Immature natural killer cell (primary cell): ENCODE measurements at places on chromosomes 7 and 10. TPM values are rescaled to one million over a fixed set of nuclear protein-coding genes. Genes with fewer than 3 reads are reported as not detected.

FRAT1 gene
- 15.2 TPM for polyA plus RNA-seq

DNA sequence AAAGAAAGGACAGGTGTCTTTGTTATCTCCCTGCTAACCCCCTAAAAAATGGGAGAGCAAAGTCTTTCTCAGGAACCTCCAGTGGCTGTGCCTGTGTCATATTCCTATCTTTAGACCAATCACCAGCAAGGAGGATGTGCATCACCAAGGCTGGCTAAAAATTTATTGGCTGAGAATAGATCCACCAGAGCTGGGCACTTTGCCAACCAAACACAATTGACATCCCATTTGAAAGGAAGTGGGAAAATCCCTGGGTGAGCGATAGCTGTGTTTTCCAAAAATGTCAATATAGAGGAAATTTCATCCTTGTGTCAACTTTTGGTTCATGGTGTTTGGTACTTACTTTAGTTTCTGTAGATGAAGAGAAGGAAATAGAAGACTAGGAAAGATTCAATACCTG lies 13.1 kb upstream of the GPR141 start:
- H3K4me1 ChIP-seq: peaks cover 57% of the 10 kb centered on the region
- no peak overlapping the region for H3K4me3 ChIP-seq
- peaks cover 4% of the 10 kb centered on the region for H3K36me3 ChIP-seq
- no peak overlapping the region for H3K27ac ChIP-seq

DNA sequence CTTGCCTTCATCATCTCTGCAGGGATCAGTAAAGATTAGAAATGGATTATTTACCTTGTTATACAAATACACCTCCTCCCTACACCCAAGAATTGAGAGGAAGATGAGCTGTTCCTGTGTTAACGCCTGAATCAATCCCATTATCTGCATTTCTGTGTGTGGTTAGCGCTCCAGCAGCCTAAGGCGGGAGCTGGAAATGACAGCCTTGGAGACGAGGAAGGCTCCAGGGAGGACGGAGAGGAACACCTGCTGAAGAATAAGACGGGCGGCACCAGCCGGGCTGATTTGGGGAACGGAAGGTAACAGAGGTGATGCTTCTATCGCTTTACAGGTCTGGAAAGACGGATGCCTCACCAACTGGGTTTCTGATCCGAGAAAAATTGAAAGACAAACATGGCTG lies 34.2 kb upstream of the DDC start:
- DNase-seq: no peak
- no peaks in the 10 kb centered on the region for H3K36me3 ChIP-seq
- no peak overlapping the region for H3K27ac ChIP-seq

- peak within 1 kb of the TSS; percentile 98 for H3K27ac ChIP-seq
- peak; percentile 78 for DNase-seq
- H3K27me3 ChIP-seq: peaks cover 4% of the 10 kb centered on the region
- H3K36me3 ChIP-seq: no peaks in the 10 kb centered on the region
Observed at GRCh38 chr10:88879534-88880281, at the start of gene STAMBPL1. TSS of gene STAMBPL1 (plus strand) at chr10:88880245. CDS start at chr10:88901709, 21,464 bp downstream.

DNA sequence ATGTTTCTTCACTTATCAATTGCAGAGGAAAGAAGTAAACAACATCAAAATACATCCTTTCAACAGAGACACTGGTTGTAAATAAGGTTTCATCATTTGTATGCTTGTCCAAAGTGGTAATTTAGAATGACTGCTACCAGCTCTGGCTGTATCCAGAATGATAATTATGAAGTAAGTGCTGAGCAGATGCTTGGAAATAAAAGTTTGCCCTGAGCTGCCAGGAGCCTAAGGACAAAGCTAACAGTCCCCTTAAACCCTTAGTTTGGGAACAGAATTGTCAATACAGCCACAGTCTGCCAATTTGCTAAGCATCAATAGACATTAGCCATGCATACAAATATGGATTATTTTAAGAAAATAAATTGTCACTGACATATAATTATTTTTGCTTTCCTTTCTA lies 147.0 kb upstream of the SLC13A1 start:
- H3K27ac ChIP-seq: no peak overlapping the region
- no peaks in the 10 kb centered on the region for H3K36me3 ChIP-seq
- no peaks in the 10 kb centered on the region for H3K27me3 ChIP-seq
- no peak overlapping the region for H3K4me3 ChIP-seq

FFAR4 gene
- not detected for polyA plus RNA-seq

MACC1 gene
- polyA plus RNA-seq: not detected

CPVL gene
- polyA plus RNA-seq: 4.3 TPM

- no peaks in the 10 kb centered on the region for H3K4me1 ChIP-seq
- no peak overlapping the region for H3K4me3 ChIP-seq
- H3K27me3 ChIP-seq: peaks cover 3% of the 10 kb centered on the region
- H3K27ac ChIP-seq: no peak overlapping the region
- H3K36me3 ChIP-seq: no peaks in the 10 kb centered on the region
- no peak for DNase-seq
Observed at GRCh38 chr7:18721429-18721828, 225.9 kb downstream of the HDAC9 start.

EMX2 gene
- not detected for polyA plus RNA-seq

DNA sequence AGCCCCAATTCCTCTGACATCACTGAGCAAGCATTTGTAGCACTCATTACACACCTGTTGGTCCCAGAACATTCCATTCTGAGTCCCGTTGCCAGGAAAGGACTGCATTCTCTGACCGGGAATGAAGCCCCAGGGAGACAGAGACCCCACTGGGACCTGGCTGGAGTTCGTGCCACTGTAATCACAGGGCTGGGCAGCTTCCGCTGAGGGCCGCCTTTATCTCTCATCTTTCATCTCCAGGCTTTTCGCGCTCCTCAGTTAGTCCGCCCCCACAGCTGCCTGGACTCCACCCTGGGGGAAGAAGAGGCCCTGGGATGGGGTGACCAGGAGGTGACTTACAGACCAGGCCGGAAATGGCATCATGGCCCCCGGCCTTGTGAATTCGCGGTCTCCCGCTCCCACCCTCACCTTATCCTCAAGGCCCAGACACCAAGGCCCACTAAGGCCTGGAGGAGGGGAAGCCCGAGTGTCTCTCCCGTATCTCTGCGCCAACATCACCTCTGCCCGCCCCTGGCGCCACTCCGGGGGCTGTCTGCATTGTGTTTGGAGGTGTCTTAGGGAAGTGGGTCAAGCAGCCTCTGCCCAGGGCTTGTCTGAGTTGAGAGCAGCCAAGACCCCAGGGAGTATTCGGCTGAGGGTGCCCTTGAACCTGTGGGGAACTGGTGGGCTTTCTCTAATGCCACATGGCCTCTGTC lies 75.4 kb downstream of the PROSER2 start:
- H3K4me3 ChIP-seq: no peak overlapping the region
- no peaks in the 10 kb centered on the region for H3K36me3 ChIP-seq
- no peaks in the 10 kb centered on the region for H3K4me1 ChIP-seq
- H3K27ac ChIP-seq: no peak overlapping the region

- peaks cover 14% of the 10 kb centered on the region for H3K36me3 ChIP-seq
- no peaks in the 10 kb centered on the region for H3K27me3 ChIP-seq
- peak; percentile 46 for DNase-seq
- peaks cover 95% of the 10 kb centered on the region for H3K4me1 ChIP-seq
Observed at GRCh38 chr7:139767561-139767982, 10.2 kb downstream of the HIPK2 start.

DNA sequence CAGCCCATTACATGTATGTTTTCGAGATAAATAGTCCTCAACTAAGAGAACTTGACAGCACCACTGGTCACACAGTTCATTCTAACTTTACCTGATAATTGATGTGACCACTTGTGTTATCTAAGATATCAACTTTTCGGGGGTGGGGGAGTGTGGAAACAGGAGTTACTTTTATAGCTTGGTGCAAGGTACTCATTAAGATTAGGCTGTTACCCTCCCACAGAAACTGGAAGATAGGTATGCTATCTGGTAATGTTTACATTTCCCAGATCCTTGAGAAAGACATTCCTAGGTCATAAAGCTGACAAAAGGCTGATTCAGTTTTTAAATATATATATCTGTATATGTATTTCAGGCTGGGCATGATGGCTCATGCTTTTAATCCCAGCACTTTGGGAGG lies 11.1 kb downstream of the ERVW-1 start:
- no peaks in the 10 kb centered on the region for H3K4me1 ChIP-seq
- no peak for DNase-seq
- H3K4me3 ChIP-seq: no peak overlapping the region
- H3K27ac ChIP-seq: no peak overlapping the region
- H3K27me3 ChIP-seq: no peaks in the 10 kb centered on the region

DNA sequence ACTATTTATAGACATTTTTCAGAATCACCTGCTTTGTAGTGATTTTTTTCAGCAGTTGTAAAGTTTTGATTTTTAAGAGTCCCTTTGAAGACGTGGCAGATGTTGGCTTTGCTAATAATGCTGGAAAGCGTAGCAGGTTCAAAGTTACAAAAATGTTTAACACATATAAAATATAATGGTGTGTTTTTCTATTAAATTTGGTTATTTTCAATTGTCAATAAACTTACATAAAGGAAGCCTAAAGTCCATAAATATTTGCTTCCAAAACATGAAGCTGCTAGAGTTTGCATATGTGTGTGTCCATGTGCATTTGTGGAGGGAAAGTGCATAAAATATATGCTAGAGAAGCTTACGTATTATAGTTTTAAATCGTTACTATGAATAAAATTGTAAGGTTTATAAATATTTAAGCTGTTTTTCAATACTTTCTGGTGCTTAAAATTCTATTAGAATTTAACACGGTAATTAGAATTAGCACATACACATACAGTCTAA lies 3.7 kb downstream of the MEOX2 start:
- H3K27me3 ChIP-seq: peaks cover 16% of the 10 kb centered on the region
- H3K4me1 ChIP-seq: no peaks in the 10 kb centered on the region
- H3K4me3 ChIP-seq: no peak overlapping the region
- DNase-seq: no peak

GRCh38 chr7:143396625-143397556 lies 11.8 kb downstream of the EPHA1 start:
- H3K36me3 ChIP-seq: peaks cover 4% of the 10 kb centered on the region
- DNase-seq: no peak
- no peak overlapping the region for H3K4me3 ChIP-seq
- H3K4me1 ChIP-seq: peaks cover 14% of the 10 kb centered on the region
- peak overlapping the region; percentile 35 for H3K27ac ChIP-seq

CYP2C9 gene
- not detected for polyA plus RNA-seq

MLXIPL gene
- polyA plus RNA-seq: not detected

NPFFR1 gene
- polyA plus RNA-seq: not detected

GRCh38 chr7:18756378-18757050 lies 261.0 kb downstream of the HDAC9 start:
- H3K27me3 ChIP-seq: no peaks in the 10 kb centered on the region
- no peaks in the 10 kb centered on the region for H3K4me1 ChIP-seq
- no peak overlapping the region for H3K27ac ChIP-seq
- H3K4me3 ChIP-seq: no peak overlapping the region
- DNase-seq: no peak

TAS2R41 gene
- not detected for polyA plus RNA-seq

CALML3 gene
- polyA plus RNA-seq: not detected

POLD2 gene
- polyA plus RNA-seq: 65.7 TPM

- H3K36me3 ChIP-seq: no peaks in the 10 kb centered on the region
- DNase-seq: no peak
- H3K4me1 ChIP-seq: no peaks in the 10 kb centered on the region
- H3K27ac ChIP-seq: no peak overlapping the region
- no peaks in the 10 kb centered on the region for H3K27me3 ChIP-seq
Observed at GRCh38 chr10:72031706-72032105, 56.6 kb downstream of the SPOCK2 start.

DNA sequence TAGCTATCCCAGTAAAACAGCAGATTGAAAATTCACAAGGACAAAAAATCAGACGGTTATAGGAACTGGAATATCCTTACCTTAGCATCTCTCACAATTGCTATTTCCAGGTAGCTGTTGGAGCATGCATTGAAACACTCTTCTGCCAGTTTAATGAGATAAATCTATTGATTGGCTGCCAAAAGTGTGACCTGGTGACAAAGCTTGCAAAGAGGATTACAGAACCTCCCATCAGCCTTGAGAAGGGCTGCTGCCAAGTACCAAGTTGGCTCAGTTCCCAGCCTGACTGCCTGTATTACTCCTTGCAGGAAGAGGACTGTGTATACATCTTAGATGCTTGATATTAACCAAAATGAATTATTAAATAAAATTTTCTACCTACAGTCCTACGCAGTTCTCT lies 5.1 kb downstream of the PRLHR start:
- no peak for DNase-seq
- H3K36me3 ChIP-seq: peaks cover 4% of the 10 kb centered on the region
- no peak overlapping the region for H3K27ac ChIP-seq
- H3K4me1 ChIP-seq: peaks cover 5% of the 10 kb centered on the region
- peaks cover 19% of the 10 kb centered on the region for H3K27me3 ChIP-seq
